ENCODE measurements at places on chromosomes 12 and 14.

DNA sequence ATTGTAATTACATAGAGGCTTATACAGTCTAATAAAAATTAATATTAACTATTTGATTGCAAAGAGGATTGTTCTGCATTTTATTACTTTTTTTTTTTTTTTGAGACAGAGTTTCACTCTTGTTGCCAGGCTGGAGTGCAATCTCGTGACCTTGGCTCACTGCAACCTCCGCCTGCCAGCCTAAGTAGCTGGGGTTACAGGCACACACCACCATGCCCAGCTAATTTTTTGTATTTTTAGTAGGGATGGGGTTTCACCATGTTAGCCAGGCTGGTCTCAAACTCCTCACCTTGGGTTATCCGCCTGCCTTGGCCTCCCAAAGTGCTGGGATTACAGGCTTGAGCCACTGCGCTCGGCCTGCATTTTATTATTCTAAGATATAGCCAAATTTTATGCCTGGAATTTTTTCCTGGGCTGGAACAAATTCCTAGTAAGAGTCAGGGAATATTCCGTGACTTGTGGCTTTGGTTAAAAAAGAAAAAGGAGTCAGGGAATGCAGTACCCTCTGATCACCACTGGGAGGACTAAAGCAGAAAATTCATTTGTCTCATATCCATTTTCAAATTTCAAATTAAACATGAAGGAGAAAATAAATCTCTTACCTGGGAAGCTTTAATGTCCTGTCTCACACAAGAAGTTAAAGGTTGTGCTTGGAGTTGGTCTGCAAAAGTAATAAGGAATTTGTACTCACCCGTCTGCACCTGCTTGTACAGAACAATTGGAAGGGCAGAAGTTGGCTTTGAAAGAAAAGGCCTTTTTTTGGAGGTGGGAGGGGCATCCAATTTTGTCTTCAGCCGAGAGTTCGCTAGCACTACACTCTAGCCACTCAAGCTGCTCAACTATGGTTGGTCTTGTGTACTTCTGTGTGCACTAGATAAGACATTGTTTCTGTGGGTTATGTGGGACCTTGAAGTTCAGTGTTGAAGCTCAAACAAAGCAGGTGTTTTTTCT, 8.7 kb downstream of the MARK3 start:
- no peak for DNase-seq

GRCh38 chr12:96227365-96228106, 33.4 kb downstream of the ELK3 start:
- no peak for DNase-seq

GRCh38 chr12:30218073-30218472, 434.3 kb upstream of the TMTC1 start:
- no peak for DNase-seq

GRCh38 chr12:55842681-55843429, at the start of gene MMP19:
Gene MMP19, minus strand, starts transcription at chr12:55842936. Its CDS starts 106 bp downstream, at chr12:55842830.
- no peak for DNase-seq

- DNase-seq = no peak
Measured at GRCh38 chr12:113385282-113385882, 18.3 kb downstream of the SDS start.

GRCh38 chr14:72332046-72332445, 399.8 kb downstream of the RGS6 start:
- no peak for DNase-seq

GRCh38 chr14:76595266-76595665, 166.0 kb upstream of the VASH1 start:
- no peak for DNase-seq

GRCh38 chr14:35826952-35827416, 846 bp downstream of the BRMS1L start:
- no peak for DNase-seq

Data from mesothelial cell of epicardium (in vitro differentiated cells).